NCI-H1092 (cell line): ENCODE measurements at places on chromosomes 5 and 9.

DNA sequence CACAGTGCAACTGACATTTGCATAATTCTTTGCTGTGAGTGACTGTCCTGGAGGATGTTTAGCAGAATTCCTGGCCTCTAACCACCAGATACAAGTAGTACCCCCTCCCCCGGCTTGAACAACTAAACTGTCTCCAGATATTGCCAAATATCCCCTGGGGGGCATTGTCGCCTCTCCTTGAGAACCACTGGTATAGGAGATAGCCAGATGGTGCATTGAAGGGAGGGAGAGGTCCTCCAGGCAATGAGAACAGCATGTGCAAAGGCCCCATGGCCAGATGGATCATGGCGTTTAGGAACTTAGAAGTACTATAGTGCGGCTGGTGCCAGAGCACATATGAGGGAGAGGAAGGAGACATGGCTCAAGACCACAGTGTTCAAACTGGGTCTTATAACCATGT is 18.9 kb upstream of the ORM1 start:
- DNase-seq: no peak

GRCh38 chr5:18000744-18001143 is 366.5 kb downstream of the TAF11L14 start:
- DNase-seq: no peak

GRCh38 chr9:111663301-111663823 is 2.0 kb downstream of the GNG10 start:
- no peak for DNase-seq

DNA sequence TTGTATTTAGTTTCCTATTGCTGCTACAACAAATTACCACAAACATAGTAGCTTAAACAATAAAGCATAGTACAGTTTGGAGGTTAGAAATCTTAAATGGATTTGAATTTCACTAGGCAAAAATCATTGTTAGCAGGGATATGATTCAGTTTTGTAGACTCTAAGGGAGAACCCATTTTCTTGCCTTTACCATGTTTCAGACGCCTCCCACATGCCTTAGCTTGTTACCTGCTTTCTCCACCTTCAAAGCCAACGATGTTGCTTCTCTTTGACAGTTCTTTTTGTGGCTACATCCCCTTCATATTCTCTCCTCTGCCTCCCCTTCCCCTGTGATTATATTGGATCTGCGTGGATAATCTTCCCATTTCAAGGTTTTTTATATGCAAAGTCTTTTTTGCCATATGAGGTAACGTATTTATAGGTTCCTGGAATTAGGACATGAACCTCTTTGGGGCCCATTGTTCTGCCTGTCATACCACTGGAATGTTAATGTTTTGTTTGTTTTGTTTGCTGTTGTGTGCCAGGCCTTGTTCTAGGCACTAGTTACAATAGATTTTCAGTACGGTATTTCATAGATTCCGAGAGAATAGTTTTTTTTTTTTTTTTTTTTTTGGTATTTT is 54.1 kb downstream of the UHRF2 start:
- no peak for DNase-seq

DNA sequence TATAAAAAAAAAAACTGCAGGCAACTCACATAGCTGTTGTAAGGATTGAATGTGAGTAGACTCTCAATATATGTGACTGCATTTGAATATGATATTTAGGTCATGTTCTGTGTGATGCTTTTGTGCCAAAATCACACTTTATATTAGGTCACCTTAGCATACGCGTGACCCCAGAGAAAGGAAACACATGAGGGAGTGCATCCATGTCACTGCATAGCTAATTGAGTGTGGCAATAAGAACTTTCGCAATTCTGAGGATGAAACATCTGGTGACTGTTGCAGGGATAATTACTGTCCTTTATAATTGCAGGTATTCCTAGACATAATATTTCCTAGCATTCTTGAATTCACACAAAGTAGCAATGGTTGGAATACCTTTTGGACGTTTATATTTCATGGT is 459.5 kb upstream of the KLF4 start:
- DNase-seq: no peak

DNA sequence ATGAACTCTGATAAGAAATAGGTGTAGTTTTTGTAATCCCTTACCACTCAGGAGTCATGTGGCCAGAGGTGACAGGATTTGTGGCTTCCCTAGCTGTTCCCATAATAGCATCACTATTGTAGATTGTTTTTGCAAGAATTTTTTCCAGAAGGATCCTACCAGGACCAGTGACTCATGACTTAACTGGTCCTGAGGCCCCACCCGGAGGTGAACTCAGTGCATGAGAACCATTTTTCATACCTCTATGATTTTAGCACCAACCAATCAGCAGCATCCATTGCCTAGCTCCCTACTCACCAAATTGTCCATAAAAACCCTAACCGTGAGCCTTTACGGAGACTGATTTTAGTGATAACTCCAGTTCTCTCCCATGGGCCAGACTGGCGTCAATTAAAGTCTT is 484.8 kb downstream of the PSAT1 start:
- DNase-seq: no peak

GRCh38 chr9:4069457-4070153 is 230.3 kb downstream of the GLIS3 start:
- no peak for DNase-seq

- no peak for DNase-seq
Observed at GRCh38 chr9:78682216-78682615, 385.3 kb downstream of the PSAT1 start.

- no peak for DNase-seq
Observed at GRCh38 chr5:76791461-76791860, 27.4 kb upstream of the F2RL1 start.

- DNase-seq: no peak
Observed at GRCh38 chr9:9961487-9961886, 651.3 kb downstream of the PTPRD start.

GRCh38 chr9:28834156-28834555 is 1260.9 kb upstream of the C9orf72 start:
- no peak for DNase-seq

DNA sequence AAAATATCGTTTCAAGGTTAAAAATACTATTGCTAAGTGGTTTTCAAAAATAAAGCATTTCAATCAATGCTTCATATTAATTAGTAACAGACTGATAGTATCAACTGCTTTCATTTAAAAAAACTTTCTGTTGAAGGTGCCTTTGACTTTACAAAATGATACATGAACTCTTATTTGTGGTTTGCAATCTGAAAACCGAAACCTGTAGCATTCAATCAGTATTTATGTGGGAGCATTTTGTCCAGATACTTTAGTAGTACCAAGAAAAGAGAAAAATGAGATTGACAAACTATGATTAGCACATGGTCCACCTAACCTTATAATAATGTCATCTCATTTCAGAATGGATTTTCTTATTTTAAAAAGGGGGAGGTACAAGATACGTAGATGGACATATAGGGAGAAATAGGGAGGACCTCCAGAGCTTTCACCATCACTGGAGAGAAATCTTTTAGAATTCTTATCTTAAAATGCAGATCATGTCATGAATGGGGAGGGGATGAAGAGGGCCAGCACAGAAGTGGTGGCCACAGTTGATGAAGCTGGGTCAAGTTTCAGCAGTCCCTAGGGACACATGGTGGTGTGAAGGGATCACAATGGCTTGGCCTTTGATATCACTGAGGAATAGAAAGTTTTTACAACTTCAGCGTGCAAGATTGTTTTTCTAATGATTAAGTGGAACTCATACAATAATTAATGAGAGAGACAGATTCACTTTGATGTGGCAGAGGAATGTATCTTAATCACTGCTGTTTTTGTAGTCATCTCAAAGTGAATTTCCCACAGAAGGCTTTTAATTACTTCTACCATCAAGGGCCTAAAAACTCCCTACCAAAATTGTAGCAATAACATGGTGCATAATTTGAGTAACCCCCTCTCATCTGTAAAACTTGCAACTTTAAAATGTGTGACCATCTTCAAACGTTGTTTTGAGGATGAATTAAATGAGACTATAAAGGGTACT is 322.3 kb upstream of the EDIL3 start:
- DNase-seq: no peak

DNA sequence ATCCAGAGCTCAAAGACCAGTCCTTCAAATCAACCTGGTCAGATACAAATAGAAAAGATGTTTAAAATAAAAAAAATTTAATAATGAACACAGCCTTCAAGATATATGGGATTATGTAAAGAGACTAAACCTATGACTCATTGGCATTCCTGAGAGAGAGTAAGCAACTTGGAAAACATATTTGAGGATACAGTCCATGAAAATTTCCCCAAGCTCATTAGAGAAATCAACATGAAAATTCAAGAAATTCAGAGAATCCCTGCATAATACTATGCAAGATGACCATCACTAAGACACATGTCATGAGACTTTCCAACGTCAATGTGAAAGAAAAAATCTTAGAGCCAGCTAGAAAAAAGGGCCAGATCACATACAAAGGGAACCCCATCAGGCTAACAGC is 512.9 kb upstream of the PTGER4 start:
- no peak for DNase-seq

DNA sequence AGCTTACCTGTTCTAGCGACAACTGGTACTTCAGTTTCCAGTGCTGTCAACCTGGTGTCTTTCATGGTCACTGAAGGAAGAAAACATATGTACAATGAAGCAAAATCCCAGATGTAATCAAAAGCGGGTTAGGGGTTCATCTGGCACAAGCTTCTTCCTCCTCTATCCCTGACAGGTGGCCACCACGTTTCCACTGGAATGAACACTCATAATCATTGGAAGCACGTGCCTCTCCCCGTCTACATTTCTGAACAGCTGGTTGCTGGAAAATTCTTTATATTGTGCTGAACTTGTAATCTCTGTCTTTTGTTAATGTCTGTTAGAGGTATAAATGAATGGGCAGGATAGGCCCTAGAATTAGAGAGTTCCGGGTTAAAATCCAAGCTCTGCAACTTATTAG is 9.4 kb downstream of the TSC1 start:
- DNase-seq: no peak

DNA sequence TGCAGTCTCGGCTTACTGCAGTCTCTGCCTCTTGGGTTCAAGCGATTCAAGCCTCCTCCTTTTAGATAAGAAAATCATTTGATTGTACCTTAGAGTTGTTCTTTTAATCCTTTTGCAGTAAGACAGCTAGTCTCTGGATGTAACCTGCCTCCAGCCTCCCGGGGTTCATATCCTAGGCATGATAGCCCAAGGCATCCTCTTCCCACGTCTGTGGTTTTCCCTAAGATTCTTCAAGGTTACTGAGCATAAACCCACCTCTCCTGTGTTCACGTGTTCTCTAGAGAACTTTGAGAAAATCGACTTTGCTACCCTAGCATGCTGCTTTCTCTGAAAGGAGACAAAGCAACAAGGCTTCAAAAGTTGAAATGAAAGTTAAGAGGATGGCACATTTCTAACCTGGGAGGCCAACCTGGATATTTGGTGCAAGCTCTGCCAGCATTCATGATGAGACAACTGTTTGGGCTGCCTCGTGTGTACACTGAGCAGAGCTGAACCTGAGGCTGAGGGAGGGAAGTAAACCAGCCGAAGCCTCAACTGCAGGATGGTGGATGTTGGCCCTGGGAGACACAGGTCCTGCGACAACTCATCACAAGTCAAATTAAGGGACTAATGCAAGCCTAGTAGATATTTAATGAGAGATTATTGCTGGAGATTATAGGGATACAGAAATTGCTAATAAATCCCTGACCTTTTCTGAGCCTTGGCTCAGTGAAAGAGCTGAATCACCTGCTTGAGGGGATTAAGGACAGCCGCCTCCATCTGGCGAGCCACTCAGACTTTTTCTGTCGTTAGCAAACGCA is 261.8 kb downstream of the ARHGAP26 start:
- no peak for DNase-seq

DNA sequence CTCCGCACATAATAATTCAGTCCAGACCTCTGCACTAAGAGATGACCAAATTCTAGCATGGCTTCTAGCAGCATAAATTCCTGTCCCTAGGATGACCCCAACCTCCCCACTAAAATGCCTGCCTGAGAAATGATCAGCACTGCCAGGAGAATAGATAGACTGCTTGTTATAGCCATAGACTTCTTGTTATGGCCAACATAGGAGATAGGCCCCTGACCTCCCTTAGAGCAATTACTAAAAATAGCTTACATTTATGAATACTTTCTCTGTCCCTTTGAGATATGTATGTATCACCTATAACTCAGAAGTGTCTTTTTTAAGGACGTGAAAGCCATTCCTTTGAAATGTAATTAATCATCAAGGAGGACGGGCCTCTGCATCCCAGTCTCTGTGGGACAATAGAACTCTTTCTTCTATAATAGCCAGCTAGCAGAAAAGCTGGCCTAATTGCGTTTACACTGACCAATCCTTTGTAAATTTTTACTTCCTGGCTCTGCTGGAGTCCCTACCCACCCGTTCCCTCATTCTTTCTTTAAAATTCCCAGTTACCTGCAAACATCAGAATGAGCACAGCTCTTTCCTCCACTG is 1002.7 kb downstream of the CDH18 start:
- no peak for DNase-seq

- DNase-seq: no peak
Observed at GRCh38 chr5:53291528-53291927, 182.0 kb upstream of the MOCS2 start.

DNA sequence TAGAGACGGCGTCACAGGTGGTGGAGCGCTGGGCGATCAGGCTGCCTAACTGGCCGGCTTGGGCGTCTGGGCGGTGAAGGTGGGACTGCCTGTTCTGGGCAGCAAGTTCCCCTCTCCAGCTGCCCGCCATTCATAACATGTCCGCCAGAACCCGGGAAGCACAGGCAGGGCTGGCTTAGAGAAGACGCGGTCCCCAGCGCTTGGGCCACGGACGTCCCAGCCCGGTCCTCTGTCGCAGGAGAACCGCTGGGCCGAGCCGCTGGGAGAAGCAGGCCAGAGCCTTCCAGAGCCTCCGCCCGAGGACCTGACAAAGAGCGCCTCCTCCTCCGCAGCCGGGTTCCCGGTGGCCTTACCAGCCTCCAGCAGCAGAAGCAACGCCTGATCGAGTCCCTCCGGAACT is 15.2 kb upstream of the HAND1 start:
- no peak for DNase-seq
